H7 (cell line): ENCODE measurements at places on chromosomes 1 and 21. TPM values are rescaled to one million over a fixed set of nuclear protein-coding genes. Genes with fewer than 3 reads are reported as not detected.

DNA sequence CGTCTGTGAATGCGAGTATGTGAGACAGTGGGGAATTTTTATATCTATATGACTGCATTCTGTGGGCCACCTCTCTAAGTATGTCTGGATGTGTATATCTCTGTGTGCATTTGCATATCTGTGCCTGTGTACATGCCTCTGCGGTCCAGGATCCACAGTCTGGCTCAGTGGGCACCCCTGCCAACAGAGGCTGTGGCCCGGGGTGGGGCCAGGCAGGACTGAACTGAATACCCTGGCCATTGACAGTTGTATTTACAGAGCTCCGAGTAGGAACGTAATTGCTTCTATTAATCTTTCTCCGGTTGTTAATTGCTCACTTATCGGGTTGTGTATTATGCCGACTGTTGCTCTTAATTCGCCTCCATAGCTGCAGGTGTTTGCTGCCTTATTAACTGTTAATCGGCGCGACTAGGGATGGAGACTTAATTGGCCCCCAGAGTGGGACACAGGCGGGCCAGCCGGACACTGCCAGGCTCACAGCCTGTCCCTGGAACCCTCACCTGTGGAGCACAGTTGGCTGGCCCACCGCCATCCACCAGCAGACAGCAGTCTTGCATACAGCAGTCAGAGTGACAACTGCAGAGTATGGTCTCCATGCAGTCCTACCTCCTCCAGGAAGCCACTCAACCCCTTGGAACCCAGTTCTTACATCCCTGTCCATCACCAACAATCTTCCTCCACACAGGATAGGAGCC is 22.4 kb upstream of the ADGRB2 start:
- DNase-seq, result no peak

DNA sequence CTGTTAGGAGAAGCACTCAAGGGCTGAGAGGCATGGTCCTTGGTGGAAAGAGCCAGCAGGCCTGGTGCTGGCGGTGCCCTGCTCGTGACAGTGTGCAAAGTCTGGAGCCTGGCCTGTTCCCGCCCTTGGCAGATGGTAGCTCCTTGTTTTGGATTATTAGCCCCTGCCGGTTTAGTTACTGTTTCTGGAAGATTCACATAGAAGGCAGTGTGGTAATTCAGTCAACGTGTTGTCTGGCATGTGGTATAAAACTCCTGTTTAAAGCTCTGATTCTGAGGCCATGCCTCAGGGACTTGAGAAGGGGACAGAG is 6.8 kb downstream of the PKNOX1 start:
- DNase-seq, result no peak

DNA sequence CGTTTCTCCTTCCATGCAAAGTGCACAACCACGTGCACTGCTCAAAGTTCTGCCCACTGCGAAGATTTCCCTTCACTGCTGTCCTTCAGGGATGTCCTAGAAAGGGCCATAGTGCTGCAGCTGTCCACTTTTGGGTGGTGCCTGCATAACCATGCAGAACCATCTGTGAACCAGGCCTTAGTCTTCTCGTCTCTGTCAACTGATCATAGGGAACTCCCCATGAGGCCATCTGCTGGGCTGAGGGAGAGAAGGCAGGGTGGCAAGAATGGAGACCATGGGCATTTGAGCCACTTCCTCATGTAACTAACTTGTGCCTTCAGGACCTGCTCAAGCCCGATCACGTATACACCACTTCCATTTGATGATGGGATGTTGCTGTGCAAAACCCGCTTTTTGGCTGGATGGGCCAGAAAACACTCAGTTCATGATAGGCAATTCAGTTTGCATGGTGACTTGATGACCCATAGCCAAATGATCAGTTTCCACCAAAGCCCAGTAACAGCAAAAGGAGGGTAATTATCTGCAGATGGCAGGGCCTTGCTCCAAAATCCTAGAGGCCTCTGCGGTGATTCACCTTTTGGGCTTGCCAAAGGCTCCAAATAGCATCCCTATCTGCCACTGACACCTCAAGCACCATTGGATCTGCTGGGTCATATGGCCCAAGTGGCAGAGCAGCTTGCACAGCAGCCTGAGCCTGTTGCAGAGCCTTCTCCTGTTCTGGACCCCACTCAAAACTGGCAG is 9.5 kb downstream of the ST6GALNAC5 start:
- no peak for DNase-seq

GRCh38 chr1:214476986-214477870 is 74.2 kb downstream of the PTPN14 start:
- DNase-seq, result no peak

DNA sequence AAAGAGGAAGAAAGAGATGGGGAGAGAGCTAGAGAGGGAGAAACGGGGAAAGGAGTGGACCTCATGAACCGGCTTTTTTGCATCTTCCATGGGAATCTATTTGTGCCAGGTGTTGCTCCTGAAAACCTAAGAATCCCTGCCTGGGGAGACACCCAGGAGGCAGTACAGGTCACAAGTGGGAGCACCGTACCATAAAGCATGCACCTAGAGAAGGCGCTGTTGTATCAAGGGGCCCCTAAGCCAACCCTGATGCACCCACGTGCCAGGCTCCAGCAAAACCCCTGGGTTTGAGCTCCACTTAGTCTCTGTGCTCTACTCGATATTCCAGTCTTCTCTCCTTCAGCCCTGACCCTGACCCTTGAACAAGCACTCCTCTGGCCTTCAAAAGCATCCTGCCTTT is 233.6 kb downstream of the RRAGC start:
- DNase-seq, result no peak

GRCh38 chr1:18778437-18778836 is 81.0 kb downstream of the TAS1R2 start:
- DNase-seq, result no peak

DNA sequence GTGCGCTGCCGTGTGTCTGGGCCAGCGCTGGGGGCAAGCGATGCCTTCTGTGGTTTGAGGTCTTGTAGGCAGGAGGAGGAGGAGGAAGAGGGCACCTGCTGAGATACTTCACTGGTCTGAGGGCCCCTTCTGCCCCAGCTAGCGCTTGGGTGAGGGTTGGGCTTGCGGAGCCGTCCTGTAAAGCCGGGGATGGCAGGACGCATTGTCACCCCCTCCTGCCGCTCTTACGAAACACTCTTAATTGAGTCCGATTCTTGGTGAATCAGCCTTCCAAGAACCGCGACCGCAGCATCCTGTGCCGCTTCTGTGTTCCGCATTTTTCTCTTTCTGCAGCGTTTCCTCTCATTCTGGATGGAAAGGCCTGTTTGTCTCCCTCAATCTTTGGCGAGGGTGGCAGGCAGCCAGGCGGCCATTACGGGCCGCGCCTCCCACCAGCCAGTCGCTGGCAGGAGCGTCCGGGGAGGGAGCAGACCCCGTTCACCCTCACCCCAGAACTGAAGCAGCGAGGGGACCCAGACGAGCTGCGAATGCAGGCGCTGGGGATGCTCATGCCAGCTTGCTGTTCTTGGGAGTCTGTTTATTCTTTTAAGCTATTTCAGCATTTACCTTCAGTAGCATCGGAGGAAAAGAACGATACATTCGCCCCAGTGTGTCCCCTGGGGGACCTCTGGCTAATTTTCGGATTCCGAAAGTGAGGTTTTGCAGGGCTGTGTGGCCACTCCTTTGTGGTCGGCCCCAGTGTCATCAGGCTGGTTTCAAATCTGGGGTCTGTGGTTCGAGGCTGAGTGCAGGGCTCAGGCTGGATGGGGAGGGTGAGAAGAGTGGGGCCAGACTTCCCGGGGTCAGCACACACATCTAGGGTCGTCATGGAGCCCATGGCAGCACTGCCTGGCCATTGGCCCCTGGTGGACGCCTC is 62.7 kb downstream of the SKI start:
- no peak for DNase-seq

DNA sequence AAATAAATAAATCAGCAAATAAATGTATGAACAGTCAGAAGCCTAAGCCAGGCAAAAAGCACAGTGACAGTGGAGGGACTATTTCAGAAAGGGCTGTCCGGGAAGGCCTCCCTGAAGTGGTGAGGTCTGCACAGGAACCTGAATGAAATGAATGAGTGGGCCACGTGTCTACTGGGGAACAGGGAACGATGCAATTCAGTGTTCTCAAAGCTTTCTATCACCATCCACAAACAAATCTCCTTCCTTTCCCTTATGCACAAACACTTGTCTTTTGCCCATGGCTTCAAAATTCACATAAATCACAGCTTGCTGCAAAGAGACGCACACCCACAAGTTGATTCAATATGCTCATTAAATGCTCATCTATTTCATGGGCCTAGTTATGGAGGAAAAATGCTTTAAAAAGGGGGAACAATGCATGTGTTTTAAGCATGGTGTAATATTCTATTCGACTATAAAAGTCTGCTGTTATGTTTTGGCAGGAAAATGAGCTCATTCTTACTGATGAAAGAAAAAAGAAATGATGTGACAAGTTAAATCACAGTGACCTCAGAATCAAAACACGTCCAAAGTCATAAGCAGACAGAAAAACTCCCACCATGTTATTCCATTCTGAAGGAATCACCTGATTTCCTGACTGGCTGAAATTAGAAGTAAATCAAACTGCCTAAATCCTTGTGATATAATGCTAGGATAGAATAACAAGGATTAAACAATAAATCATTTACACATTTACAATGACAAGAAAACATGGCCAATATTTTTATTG is 21.6 kb downstream of the URB1 start:
- DNase-seq, result no peak

- no peak for DNase-seq
These were observed 9.5 kb downstream of the UCK2 start for GRCh38 chr1:165836664-165837482.

DNA sequence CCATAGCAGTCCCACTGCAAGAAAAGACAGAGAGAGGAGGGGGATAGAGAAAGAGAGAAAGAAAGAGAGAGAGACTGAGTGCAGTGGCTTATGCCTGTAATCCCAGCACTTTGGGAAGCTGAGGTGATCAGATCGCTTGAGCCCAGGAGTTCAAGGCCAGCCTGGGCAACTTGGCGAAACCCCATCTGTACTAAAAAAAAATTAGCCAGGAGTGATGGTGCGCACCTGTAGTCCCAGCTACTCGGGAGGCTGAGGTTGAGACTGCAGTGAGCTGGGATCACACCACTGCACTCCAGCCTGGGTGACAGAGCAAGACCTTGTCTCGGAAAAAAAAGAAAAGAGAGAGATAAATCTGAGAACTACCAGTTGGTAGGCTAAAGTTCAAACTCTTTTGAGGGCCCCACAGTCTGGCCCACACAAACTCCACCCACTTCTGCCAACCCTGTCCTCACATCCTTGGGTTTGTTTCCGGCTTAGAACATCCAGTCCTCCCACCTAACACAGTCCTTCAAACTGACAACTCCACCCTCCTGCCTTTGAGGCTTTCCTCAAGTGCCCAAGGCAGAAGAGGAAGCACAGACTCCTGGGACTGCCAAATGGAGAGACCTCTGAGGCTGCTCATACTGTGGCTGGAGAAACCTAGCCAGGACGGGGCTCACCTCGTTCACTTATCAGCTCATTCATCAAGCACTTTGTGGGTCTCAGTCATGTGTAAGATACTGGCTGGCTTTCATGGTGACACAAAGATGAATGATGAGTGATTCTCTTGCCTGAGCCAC is 20.1 kb downstream of the TFAP2E start:
- no peak for DNase-seq

- no peak for DNase-seq
These were observed 19.0 kb upstream of the POGZ start for GRCh38 chr1:151478140-151478812.

- DNase-seq, result no peak
These were observed 16.7 kb upstream of the DISP1 start for GRCh38 chr1:222798116-222798515.

DNA sequence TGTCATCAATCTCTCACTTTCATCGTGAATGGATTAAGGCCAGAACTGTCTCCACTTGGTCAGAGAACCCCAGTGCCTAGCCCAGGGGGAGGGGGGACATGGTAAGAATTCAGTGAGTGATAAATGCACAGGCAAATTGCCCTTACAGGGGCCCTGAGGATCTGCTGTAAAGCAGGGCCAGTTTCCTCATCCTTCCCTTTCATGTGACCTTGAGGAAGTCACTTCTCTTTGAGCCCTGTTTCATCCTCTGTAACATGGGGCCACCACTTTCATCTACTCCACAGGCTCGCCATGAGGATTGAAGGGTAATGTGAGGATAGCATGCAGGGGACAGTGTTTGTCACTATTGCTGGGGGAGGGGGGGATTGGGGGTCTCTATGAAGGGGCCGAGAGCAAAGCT is 28.1 kb upstream of the C1QA start:
- no peak for DNase-seq

GRCh38 chr1:20492751-20493150 is 6.7 kb upstream of the CAMK2N1 start:
- no peak for DNase-seq

- no peak for DNase-seq
These were observed 428.2 kb downstream of the NPHP4 start for GRCh38 chr1:5563861-5564577.

GRCh38 chr21:38982804-38983203 is 177.1 kb downstream of the ETS2 start:
- no peak for DNase-seq

DNA sequence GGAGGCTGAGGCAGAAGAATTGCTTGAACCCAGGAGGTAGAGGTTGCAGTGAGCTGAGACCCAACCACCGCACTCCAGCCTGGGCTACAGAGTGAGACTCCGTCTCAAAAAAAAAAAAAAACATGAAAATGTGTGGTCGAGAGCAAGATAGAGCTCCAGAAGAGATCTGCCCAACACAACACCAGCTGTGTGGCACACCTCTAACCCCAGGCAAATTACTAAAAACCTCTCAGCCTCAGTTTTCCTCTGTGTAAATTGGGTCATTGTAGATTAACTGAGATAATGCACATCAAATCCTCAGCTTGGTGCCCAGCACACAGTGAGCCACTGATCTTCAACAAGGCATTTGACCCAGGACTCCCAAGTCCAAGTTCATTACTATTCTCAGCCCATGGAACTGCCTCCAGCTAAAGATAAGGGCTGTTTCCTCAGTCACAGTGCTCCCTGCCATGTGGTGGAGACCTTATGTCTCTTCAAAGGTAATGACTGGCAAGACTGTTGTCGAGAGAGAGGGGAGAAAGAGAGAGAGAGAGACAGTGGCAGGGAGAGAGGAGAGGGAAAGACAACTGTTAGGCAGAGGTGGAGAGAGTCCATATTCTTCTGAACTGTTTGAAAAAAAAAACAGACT is 58.1 kb downstream of the PTP4A2 start:
- no peak for DNase-seq

GRCh38 chr21:32521736-32522355 is 63.5 kb downstream of the TCP10L start:
- DNase-seq, result no peak

The HSD11B1 gene
- total RNA-seq, result not detected in 2 replicates

The LCE1F gene
- not detected in 2 replicates for total RNA-seq

The MNDA gene
- total RNA-seq, result not detected in 2 replicates

The CASZ1 gene
- total RNA-seq, result 4.8 and 5.0 TPM in 2 replicates

The TRIM45 gene
- 8.4 and 12.7 TPM in 2 replicates for total RNA-seq

The ACTL8 gene
- total RNA-seq, result 0.97 and 1.4 TPM in 2 replicates

The DSCAM gene
- 0.41 and 0.66 TPM in 2 replicates for total RNA-seq

The KRTAP12-2 gene
- total RNA-seq, result not detected in 2 replicates
